Activated CD4-positive, alpha-beta T cell treated with anti-CD3 and anti-CD28 coated beads for 24 hours (primary cell): ENCODE measurements at places on chromosomes 11 and 22.

- DNase-seq = no peak
Observed at GRCh38 chr11:122028545-122028944, 87.5 kb downstream of the BLID start.

DNA sequence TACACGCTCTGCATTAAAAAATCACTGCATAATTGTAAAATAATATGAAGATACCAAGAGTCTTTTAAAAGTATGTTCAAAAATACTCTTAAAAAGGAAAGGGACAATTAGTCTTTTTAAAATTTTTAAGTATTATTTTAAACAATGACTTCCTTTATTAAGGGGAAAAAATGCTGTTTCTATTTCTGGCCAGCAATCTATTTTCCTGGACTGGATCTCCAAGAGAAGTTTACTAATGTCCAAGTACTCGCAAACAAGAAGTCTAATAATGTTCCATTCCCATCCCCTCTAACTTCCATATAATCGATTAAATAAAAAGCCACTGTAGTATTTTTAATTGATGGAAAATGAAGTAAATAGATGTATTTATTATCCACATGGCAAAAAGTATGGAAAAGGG lies 123.7 kb downstream of the MPPED2 start:
- no peak for DNase-seq

GRCh38 chr11:17721242-17721999 lies 2.0 kb downstream of the MYOD1 start:
- no peak for DNase-seq

GRCh38 chr11:10653946-10654810 lies 39.4 kb downstream of the IRAG1 start:
- peak; percentile 17 for DNase-seq

DNA sequence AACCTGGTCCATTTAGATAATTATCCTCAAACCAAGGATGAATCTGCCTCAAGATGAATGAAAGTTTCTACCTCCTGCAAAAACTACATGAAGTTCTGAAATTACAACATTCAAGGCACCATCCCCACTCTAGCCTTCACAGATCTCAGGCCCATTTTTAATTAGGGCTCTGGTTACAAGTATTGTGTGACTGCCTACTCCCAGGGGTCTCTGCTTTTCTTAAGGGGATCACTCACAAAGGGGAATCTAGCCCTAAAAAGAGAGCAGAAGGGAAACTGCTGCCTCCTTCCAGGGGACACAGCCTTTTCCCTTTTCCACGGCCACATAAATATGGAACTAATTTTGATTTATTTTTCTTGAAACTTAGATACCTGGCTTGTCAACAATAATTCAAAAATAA lies 17.4 kb upstream of the TMEM135 start:
- DNase-seq = no peak

GRCh38 chr22:28949788-28950187 lies 66.4 kb downstream of the ZNRF3 start:
- no peak for DNase-seq

DNA sequence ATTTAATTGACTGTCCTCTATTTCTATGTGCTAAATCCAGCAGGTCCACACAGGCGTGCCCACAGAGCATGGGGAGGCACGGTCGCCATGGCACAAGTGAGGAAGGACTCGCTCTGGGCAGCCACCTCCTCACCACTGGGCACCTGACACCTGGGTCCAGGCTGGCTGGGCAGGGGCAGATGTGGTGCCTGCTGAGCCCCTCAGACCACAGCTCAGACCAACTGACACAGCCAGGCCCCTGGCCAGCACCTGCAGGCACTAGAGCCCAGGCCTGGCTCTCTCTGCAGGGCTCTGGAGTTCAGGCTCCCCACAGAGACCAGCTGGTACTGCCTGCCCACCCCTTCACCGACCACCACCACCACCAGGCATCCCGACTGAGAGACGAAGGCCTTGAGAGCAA lies 27.9 kb downstream of the LINC01488 start:
- DNase-seq = no peak

DNA sequence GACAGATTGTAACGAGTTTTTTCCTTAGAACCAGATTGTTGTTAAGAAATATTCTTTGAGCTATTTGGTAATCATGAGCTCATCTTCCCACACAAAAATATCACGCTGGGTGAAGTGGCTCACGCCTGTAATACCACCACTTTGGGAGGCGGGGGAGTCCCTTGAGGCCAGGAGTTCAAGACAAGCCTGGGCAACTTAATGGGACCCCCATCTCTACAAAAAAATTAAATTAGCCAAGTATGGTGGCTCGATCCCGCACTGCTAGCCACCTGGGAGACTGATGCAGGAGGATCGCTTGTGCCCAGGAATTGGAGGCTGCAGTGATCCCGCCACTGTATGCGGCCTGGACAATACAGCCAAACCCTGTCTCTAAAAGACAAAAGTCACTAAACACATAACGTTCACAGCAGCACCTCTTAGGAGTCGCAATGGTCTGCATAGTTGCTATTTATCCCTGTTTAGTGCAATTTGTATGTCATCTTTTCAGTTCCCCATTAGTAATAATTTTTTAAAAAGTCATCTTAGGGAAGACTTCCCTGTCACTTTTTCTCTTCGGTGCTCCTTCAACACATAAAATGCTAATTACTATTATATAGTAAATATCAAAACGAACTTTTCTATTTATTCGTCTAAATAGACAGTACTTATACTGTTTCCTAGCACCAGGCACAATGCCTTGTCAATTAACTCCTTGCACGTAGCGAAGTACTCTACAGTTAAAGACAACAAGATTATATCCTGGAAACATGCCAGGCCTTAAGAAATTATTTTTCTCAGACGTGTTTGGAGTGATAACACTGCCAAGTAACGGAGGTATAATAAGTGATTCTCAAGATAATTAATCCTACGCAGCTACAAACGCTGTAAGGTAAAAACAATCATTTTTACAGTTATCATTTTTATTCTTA lies 1.1 kb downstream of the ST13 start:
- DNase-seq = no peak

- no peak for DNase-seq
Observed at GRCh38 chr11:66368484-66368883, 3.1 kb downstream of the SLC29A2 start.

DNA sequence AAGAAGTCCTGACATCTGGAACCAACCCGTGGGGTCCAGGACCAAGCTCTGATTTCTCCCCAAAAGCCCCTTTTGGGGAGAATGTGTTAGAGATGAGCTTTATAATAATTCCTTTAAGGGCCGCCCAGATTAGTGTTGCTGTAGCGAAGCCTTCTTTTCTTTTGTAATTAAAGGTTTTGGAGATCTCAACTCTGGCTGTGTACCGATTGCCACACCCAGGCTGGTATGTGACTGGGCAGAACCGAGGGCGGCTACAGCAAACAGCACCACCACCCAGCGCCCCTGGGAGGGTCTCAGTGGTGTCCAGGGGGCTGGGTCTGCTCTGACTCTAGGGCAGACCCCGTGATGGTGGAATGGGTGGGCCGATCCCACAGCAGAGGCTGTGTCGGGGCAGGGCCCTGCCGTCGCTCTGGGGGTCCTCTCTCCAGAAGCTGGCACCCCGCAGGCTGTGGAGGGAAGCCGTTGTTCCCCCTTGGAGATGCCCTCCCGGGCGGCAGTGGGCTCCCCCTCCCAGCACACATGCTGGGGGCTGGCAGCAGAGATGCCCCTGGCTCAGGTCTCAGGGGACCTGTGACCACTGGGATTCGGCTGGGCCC lies 31.0 kb downstream of the TPCN2 start:
- DNase-seq = no peak

GRCh38 chr11:128288368-128288767 lies 299.0 kb downstream of the ETS1 start:
- DNase-seq = no peak

- no peak for DNase-seq
Observed at GRCh38 chr11:100876815-100877520, 189.9 kb downstream of the ARHGAP42 start.

- no peak for DNase-seq
Observed at GRCh38 chr22:39488563-39489083, 13.5 kb upstream of the MIEF1 start.

GRCh38 chr11:5476186-5476819 lies 12.2 kb upstream of the OR52D1 start:
- DNase-seq = peak; percentile 5

- no peak for DNase-seq
Observed at GRCh38 chr11:1152316-1153104, 5.2 kb upstream of the MUC5AC start.

DNA sequence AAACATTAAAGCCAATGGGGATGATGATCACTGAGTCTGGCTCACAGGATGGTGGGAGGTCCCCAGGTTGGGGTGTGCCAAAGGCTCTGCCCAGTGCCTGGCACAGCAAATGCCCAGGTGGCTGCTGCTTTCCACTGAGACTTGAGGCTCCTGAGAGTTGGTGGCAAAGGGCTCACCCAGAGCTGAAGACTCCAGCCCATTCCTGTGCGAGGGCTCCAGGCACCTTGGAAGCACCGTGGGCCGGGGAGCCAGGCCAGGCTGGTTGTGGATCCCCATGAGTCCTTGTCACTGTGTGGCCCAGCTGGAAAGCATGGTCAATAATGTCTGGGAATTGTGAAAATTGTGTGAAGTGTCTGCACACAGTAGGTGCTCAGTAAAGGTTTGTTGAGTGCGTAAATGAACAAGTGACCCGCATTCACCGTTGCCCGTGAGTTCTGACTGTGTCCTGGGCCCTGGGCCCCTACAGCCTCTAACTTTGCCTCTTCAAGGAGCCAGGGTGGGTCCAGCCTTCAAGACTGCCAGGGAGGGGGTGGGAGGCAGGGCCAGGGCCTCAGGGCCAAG lies 2.8 kb upstream of the UNC93B1 start:
- DNase-seq = no peak

DNA sequence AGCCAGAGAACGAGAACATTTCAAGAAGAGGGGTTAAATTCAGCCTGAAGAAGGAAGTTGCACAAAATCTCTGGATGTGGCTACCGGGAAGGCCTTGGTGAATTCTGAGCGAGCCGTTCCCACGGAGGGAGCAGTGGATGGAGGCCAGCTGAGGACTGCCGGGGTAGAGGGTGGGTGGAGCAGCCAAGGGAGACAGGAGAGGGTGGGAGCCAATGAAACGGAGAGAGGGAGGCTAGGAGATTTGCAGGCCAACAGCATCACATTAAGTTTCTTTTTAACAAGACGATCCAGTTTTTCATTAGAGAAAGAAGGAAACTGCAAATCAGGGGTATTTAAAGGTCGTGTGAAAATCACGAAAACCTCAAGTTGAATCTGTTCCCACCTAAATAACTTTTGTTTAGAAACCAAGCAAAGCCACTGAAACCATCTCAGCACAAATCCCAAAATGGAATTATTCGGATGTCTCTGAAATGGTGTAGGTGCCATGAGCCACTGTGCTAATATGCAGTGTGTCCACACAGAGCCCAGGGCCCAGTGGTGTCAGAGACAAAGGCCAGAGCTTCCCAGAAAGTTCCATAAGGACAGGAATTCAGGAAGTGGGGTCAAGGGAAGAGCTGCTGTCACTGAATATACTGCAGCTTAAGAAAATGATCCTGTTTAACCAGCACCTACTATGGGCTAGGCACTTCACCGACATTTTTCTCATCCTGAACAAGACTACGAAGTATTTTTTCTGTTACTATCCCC lies 59.7 kb upstream of the SLC35C1 start:
- DNase-seq = no peak

GRCh38 chr11:73629907-73630306 lies 16.5 kb upstream of the PLEKHB1 start:
- no peak for DNase-seq

GRCh38 chr11:46332568-46333393 lies 14.5 kb upstream of the DGKZ start:
- DNase-seq = no peak

GRCh38 chr22:26586556-26587325 lies 3.2 kb downstream of the TPST2 start:
- no peak for DNase-seq

DNA sequence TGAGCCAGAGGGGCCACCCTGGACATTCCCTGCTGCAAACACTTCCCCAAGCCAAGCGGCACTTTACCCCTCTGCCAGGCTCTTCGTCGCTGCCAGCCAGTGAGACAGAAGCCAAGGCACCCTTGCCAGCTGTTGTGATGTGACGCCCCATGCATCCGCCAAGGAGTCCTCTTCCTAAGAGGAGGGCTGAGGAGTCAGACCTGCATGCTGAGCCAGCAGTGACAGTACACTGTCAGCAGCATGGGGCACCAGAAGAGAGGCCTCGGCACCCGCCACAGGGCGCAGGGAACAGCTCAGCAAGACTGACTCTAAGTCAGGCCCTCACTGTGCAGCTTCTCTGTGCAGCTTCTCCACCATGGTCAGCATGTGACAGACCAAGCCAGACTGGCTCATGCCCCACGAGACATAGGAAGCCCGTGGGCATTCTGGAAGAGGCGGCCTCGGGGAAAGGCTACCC lies 26.4 kb downstream of the VPS37C start:
- no peak for DNase-seq

DNA sequence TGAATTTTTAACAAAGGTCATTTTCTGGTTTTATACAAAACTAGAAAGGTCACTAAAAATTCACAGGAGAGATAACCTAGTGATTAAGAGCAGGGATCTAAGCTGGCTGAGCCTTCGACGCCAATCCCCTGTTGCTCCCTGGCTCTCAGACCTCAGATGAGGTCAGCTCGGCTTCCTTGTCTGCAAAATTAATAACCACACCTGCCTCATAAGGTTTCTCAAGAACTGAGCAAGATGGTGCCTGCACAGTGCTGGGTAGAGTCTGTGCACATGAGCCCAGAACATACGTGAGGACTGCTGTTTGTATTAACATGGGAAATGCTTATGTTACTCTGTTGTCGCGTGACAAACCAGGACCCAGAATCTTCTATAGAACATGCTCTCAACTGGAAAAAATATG lies 24.4 kb upstream of the CD5 start:
- no peak for DNase-seq

GRCh38 chr11:120501440-120501839 lies 10.1 kb upstream of the GRIK4 start:
- no peak for DNase-seq

GRCh38 chr11:10758957-10759356 lies 7.9 kb downstream of the CTR9 start:
- DNase-seq = no peak

- no peak for DNase-seq
Observed at GRCh38 chr11:102470251-102470650, 17.7 kb upstream of the TMEM123 start.

DNA sequence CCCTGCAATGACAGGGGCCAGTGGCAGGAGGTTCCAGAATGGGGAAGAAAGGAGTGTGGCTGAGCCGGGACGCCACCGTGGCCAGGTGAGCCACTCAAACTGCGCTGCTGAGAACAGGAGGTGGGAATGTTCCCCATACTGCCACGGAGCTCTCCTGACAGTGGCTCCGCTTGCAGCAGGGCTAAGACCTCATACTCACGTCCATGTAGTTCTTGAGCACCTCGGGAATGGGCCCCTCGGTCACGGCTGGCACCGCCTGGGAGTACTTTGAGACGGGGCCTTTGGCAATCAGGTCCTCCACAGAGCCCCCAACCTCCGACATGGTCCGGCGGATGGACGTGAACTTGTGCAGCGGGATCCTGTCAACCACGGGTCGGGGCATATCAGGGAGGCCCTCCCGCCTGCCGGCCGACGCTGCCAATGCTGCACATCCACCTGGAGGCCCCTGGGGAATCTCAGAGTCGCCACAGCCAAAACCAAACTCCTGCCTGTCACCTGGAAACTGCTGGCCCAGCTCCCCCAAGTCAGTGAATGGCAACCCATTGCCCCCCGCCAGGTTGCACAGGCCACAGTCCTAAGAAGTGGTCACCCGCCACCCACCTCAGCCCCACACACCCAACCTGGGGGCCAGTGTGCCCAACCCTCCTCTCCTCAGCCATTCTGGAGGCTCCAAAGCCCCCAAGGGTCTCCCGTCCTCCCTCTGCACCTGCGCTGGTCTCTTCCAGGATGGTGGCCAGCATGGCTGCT lies 2.4 kb downstream of the CTSD start:
- DNase-seq = no peak

GRCh38 chr22:32852395-32853251 lies 51.1 kb downstream of the TIMP3 start:
- DNase-seq = no peak

- no peak for DNase-seq
Observed at GRCh38 chr11:92830377-92831155, 138.9 kb upstream of the MTNR1B start.
